ENCODE measurements at places on chromosomes 3 and 15.

- no peak for DNase-seq
Measured at GRCh38 chr3:108387063-108387462, 90.7 kb downstream of the HHLA2 start.

- no peak for DNase-seq
Measured at GRCh38 chr3:53253707-53254508, 1.9 kb downstream of the TKT start.

DNA sequence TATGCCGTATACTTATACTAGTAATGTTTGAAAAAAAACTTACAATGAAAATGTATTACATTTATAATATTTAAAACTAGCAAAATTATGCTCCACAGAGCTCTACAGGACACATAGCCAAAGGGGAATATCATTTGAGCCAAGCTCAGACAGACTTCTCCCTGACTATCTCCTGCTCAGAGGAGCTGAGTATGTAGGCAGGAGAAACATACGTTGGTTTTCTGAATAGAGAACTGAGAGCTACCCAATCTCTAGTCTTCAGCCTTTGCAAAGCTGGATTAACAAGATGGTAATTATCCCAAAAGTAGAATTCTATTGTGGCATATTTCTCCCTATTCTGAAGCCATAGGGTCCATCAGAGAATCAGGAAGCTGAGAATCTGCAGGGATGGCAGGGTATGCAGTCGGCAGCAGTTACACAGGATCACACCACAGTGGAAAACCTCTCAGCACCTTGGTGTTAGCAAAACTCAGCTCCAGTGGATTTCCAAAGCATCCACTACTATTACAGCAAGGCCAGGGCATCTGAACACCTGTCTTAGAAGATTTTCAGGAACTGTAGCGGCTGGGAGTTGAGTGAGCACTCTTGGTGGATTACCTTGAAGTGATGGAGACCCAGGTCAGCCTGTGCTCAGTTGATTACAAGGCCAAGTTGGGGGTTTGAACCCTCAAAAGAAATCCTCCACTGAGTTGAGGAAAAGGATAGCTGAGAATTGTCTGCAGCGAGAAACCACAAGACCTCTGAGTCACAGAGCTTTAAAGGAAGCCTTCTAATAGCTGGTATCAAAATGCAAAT, 30.1 kb downstream of the GPR15 start:
- DNase-seq, result no peak

GRCh38 chr3:182509844-182510460, 283.4 kb upstream of the ATP11B start:
- no peak for DNase-seq
